Stimulated activated CD4-positive, alpha-beta T cell treated with anti-CD3 and anti-CD28 coated beads, Interleukin-1b, Interleukin-23, amount 100 ng/mL, for 24 hours (primary cell): ENCODE measurements at places on chromosomes 3 and 15.

DNA sequence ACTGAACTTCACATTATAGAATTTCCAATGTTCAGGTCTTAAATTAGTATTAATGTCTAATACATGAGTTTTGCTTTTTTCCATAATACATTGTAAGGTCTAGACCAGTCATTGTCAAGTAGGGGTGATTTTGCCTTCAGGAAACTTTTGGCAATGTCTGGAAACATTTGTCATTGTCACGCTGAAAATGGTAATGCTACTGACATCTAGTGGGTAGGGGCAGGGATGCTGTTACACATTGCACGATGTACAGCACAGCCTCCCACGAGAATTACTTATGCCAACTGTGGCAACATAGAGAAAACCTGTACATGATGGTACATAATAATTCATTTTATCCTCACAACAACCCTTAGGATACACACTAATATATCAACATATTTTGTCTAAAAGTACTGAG, 384.1 kb downstream of the CADM2 start:
- DNase-seq, result no peak

DNA sequence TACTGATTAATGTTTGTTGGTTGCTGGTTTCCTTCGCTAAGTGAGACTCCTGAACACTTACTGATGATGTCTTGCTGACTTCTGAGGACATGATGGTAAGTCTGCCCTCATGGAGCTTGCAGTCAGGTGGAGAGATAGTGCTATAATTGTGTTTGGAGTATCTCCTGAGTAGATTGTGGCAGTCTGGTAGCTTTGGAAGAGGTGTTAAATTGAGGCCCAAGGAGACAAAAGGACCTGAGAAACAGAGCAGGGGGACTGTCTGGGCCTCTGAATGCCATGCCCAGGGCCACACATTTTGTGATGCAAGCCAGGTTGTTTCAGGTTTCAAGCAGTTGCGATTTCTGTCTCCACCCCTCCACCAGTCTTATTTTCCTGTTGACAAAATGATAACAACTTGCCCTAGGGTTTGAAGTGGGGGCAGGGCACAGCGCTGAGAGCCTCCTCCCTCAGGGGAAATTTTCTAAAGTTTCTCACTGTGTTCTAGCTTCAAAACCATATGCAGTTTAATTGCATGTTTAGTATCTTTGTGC, 16.7 kb downstream of the SMAD3 start:
- DNase-seq, result no peak

DNA sequence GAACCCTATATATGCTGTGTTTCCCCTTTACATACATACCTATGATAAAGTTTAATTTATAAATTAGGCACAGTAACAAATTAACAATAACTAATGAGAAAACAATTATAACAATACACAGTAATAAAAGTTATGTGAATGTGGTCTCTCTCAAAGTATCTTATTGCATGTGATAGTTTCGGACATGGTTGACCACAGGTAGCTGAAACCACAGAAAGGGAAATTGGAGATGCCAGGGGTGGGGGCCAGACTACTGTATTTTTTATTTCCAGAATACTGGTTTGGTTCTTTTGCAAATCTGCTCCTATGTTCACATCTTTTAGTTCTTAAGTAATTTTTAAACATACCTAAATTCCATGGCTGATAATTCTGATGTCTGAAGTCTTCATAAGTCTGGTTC, 40.7 kb downstream of the PTH1R start:
- DNase-seq, result no peak

- no peak for DNase-seq
Observed at GRCh38 chr3:103048068-103048722, 613.4 kb downstream of the ZPLD1 start.

DNA sequence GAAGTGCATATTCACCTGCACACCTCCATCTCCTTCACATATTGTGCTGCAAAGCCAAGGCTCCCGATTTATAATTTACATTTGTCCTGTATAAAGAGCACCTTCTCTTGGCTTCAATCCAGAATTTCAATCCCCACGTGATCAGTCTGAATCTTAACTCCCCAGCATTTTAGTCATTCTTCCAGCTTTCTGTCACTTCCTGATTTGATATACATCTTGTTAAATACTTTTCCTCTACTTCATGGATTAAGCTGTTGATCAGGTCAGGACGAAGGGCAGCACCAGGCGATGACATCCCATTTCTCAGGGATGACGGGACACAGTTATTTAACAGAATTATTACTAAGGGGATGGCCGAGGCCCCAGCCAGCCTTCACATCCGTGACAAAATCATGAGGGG, 212.5 kb downstream of the EPHB1 start:
- DNase-seq, result no peak

DNA sequence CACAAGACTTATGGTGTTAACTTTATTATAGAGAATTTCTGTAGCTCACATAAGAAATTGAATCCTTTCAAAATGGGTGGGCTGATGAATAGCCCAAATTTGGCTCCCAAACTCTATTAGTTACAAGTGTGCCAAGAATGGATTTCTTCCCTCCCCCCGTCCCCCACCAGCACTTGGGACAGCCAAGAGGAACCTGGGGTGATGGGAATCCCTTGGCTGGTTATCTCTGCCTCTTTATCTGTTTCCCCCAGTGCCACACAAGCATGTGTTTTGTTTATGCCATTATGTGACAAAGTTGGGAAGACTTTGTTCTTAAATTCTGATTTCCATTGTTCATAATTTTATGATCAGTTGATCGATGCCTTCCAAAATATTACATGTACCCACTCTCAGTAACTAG, 28.3 kb downstream of the CMSS1 start:
- no peak for DNase-seq

DNA sequence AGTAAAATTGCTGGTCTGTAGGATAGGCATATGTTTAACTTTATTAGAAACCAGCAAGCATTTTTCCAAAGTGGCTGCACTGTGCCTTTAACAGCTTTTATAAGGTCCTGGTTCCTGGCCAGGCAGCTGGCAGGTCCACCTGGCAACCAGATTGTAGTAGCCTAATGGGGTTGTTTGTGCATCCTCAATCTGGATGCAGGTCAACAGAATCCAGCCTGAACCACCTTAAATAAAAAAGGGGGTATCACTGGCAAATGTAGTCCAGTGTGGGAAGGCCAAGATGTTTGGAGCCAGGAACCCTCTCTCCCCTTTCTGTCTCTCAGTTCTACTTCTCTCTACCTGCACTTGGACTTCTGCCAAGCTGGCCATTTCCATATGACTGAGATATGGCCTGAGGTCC, 200.3 kb downstream of the ZNF621 start:
- DNase-seq, result no peak

DNA sequence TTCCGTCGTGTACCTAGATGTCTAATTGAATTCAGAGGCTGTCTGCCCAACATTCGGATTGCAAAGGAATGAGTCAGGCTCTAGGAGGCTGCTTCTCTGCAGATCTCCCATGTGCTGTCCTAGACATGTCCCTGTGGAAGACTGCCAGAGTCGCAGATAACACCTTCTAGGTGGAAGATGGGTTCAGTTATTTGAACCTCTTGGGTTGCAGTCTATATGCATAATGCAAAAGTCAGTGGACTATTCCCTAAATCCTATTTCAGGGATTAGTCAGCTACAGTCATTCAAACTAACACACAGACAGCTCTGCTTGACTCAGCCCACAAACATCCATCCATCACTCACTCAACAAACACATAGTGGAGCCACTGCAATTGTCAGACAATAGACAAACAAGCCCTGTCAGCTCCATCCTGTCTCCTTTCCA, 300.0 kb upstream of the CTNNB1 start:
- no peak for DNase-seq

DNA sequence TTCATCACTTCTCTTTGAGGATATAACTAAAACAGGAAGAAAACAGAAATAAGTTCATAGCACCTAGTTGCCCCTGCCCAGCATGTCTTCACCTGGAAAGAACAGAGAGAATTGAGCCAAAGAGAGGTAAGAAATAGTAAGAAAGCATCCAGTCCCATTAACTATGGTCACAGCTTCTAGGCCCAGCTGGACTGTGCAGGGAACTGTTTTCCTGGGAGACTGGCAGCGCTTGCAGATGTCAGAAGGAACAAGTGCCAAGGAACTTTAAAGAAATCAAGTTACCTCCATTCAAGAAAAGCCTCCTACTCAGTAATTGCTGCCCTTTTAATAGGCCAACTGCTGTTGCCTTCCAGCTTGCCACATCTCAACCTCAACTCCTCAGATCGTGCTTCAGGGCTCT, 17.8 kb upstream of the CPB1 start:
- no peak for DNase-seq

DNA sequence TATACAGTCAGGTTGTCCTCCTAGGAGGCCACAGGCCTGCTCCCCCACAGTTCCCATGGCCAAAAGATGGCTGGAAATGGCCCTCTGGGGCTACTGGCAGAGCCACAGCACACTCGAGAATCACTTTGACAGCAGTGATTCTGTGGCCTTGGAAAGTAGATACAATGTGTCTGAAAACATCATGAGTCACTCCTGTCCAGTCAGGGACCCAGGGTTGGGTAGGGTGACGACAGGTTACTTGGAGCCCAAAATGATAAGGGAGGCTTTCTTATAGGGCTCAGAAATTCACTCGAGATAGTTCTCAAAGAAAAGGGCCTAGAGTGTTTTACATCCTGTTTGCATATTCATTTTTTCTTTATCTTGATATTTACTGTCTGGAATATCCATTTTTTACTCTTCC, 24.3 kb downstream of the MRPS25 start:
- DNase-seq, result no peak

DNA sequence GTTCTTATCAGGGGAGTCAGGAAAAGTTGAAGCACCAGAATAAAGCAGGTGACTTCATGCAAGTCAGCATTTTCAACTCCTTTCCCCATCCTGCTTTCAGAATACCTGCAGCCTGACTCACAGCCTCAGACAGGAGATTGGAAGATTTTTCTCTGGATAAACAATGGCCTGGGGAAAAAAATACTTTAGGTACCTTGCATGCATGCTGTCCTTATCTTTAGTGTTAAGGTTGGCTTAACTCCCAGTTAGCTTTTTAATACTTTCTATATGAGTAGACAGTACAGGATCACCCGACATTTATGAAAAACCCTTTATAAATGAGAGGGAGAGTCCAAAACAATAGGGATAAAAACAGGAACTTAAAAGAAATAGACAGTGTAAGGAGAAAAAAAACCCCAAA, 53.6 kb downstream of the PAK2 start:
- no peak for DNase-seq

- DNase-seq, result no peak
Observed at GRCh38 chr15:83959477-83959876, 276.1 kb upstream of the GOLGA6L4 start.

DNA sequence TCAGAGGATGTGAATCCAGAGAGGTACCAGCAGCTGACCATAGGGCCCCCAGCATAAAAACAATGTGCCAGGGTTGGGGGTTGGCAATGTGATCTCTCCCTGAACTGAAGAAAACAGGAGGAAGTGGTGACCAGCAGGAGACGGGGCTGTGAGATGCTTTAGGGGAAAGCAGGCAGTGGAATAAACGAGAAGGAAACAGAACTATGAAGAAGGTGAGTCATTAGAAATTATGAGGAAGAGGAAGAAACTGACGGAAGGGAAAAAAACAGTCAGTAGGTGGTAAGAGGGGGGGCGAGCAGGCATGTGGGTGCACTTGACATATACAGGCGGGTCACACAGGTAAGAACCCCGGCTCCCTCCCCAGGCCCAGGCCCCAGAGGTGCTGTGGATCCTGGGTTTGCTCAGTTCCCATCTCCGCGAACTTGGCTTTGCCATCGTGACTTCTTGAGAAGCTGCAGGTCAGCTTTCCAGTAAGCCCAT, 42.2 kb upstream of the B3GNT5 start:
- DNase-seq, result no peak

DNA sequence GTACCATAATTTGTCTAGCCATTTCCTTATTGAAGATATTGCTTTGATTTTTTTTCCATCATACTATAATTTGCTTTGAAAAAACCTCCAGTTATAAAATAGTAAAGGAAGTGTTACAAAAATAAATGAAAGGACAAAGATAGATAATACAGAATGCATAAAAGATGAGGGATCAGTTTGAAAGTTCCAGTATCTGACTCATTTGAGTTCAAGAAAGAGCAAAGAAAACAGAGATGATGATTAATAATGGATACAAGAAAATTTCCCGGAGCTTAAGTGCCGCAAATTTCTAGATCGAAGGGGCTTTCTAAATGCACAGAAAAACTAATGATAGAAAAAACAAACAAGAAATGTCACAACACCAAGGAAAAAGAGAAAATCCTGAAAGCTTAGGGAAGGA, 4.3 kb downstream of the WDR48 start:
- no peak for DNase-seq
